ENCODE measurements at places on chromosomes 5 and 9. TPM values are rescaled to one million over a fixed set of nuclear protein-coding genes. Genes with fewer than 3 reads are reported as not detected.

The PPP3R2 gene
- not detected for total RNA-seq

The UBE2QL1 gene
- 4.1 TPM for total RNA-seq

The RMRP gene
- 30,268 TPM for total RNA-seq

The GABRA1 gene
- not detected for total RNA-seq

The ACOT12 gene
- total RNA-seq = not detected

The ACTBL2 gene
- total RNA-seq = not detected

The SLC6A3 gene
- total RNA-seq = not detected

The LCNL1 gene
- 0.76 TPM for total RNA-seq

The CDH9 gene
- total RNA-seq = not detected

The PCDHGA4 gene
- 0.90 TPM for total RNA-seq
